ENCODE measurements at places on chromosomes 12 and 14.

DNA sequence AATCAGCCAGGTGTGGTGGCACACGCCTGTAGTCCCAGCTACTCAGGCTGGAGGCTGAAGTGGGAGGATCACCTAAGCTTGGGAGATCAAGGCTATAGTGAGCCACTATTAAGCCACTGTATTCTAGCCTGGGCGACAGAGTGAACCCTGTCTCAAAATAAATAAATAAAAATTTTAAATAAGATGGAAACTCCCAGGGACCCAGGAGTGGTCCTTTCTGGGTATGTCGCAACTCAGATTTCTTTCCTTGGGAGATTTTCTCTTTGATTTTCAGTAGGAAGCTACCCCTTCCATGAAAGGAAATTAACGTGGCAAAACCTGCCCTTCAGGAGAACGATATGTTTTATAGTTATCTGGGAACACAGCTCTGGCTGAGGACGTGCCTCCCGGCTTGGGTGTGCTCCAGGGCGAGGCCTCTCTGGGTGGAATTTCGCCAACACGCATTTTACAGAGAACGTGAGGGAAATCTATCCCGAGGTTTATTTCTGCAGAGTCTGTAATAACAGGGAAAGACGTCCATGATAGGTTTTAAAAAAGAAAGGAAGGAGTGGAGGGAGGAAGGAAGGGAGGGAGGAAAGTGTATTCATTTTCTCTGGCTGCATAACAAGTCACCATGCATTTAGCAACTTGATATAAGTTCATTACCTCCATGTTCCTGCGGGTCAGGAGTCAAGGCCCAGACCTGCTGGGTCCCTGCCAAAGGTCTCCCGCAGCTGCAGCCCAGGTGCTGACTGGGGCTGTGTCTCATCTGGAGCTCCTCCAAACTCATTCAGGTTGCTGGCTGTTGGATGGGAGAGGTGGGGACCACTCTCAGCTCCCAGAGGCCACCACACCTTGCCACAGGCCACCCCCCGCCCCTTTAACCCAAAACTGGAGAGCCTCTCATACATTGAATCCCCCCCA, 80.6 kb upstream of the GSC start:
- DNase-seq, result no peak

- DNase-seq, result no peak
These were observed 316.2 kb downstream of the PAWR start for GRCh38 chr12:79374545-79374944.

GRCh38 chr12:113241191-113242025, 20.1 kb downstream of the TPCN1 start:
- no peak for DNase-seq

DNA sequence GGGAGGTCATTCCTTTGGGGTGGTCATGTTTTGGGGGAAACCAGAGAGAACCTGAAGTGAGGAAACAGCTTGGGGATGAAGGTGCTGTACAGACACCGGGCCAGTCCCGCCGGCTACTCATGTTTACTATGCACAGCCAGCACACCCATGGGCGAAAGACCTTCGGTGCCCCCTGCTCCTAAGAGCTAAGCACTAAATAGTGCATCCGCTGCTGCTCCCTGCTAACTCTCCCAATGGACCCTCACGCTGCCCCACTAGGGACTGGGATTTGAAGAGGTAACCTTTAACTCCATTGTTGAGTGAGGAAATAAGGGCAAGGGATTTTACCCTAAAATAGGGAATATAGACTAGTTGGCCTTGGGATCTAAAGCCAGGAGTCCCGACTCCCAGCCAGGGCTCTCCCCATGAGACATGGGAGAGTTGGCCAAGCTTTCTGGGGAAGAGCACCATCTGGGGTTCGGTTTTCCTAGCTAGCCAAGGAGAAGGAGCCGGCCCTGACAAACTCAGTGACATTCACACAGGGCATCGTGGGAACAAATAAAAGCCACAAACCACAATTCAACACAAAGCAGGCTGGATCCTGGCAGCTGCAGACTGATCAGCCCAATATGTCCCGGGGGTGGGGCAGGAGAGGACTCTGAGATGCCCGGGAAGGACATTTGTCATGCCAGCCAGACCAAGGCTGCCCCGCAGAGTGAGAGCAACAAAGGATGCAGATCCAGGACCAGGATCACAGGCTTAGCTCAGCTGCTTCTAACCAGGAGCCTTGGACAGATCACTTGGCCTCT, 91.7 kb downstream of the SINHCAF start:
- DNase-seq, result no peak

GRCh38 chr12:53326460-53327185, 5.2 kb upstream of the AAAS start:
- no peak for DNase-seq

GRCh38 chr12:93857991-93858447, 180.8 kb downstream of the CRADD start:
- no peak for DNase-seq

GRCh38 chr12:111412830-111413441, 7.2 kb downstream of the SH2B3 start:
- no peak for DNase-seq
